C1 segment of cervical spinal cord (tissue), 14 donors: ENCODE measurements at places on chromosomes 4 and X.

DNA sequence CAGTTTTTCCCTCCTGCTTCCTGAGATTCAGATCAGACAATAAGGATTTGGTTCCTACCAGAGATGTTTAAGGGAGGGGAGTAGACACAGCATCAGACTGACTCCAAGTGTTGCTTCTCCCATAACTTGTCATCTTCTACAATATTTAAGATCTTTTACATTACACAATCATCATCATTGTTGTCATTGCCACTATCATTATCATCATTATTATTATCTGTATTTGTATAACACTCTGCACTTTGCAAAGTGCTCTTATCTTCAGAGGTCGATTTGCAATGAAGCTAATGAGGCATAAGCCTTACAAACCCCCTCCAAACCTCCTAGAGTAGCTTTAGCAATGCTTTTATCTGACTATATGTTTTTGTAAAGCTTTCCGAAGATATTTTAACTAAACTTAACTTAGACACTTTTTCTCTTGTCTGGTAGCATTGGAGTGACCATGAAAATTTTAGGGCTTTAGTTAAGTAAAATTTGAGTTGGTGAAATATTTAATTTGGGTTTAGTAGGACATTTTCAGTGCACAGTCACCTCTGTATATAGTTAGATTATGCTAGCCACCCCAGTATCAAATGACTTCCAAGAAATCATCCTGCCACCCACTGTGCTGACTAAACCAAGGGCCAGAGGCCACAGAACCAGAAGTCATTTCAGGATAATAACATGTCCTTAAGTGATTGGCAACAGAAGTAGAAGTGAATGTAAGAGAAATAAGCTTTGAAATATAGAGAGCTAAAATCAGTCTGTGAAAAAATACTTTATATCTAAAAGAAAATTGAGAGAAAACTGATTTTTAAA, 124.2 kb upstream of the NRK start:
- no peak for DNase-seq

DNA sequence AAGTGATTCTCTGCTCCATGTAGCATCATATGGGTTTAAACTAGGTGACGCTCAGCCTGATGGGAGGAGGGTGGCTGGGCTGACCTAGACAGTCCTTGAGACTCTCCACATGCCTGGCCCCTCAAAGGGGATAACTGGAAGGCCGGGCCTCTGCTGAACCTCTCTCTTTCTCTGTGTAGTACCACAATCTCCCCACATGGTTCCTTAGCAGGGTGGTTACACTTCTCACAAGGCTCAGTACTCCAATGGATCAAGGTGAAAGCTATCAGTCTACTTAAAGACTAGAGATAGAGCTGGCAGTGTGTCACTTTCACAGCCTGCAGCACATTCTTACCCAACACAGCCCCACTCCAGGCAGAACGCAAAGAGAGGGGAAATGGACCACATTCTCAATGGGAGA, 80.4 kb downstream of the LDB2 start:
- no peak for DNase-seq

GRCh38 chrX:132692066-132692465, 203.2 kb upstream of the MBNL3 start:
- no peak for DNase-seq

DNA sequence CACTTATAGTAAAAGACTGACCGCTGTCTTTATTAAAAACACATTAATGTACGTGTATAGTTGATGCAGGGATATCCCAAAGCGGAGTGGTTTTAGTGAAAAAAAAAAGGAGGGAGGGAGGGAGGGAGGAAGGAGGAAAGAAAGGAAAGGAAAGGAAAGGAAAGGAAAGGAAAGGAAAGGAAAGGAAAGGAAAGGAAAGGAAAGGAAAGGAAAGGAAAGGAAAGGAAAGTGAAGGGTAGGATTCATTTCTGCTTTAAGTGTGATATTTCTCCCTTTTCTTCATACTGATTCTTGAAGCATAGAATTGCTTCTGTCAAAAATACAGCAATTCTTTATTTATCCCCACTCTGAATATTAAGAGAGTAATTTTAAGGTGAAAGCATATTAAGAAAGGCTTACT, 504.9 kb downstream of the PPP4R3C start:
- DNase-seq, result no peak

GRCh38 chr4:54165438-54165837, 63.7 kb upstream of the PDGFRA start:
- no peak for DNase-seq

GRCh38 chrX:43560247-43560946, 95.7 kb upstream of the MAOA start:
- no peak for DNase-seq

GRCh38 chr4:31422006-31422405, 701.8 kb downstream of the PCDH7 start:
- no peak for DNase-seq

GRCh38 chr4:83536362-83537272, 709 bp downstream of the GPAT3 start:
- DNase-seq, result no peak

DNA sequence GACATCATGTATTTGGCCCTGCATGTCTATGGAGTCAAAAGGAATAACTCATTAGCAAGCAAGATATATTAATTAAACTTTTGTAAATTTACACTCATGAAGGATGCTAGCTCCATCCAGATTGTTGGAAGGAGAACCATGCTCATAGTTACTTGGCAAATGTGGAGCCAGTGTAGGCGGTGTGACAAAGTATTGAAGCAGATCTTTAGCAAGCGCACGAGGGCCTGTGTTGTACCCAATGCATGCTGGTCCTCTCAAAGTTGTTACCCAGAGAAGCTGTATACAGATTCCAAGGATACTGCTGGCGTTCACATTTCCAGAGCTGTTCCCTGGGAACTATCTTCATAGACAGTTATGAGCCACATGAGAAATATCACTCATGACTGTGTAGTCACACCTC, 196.4 kb upstream of the MBNL3 start:
- no peak for DNase-seq

DNA sequence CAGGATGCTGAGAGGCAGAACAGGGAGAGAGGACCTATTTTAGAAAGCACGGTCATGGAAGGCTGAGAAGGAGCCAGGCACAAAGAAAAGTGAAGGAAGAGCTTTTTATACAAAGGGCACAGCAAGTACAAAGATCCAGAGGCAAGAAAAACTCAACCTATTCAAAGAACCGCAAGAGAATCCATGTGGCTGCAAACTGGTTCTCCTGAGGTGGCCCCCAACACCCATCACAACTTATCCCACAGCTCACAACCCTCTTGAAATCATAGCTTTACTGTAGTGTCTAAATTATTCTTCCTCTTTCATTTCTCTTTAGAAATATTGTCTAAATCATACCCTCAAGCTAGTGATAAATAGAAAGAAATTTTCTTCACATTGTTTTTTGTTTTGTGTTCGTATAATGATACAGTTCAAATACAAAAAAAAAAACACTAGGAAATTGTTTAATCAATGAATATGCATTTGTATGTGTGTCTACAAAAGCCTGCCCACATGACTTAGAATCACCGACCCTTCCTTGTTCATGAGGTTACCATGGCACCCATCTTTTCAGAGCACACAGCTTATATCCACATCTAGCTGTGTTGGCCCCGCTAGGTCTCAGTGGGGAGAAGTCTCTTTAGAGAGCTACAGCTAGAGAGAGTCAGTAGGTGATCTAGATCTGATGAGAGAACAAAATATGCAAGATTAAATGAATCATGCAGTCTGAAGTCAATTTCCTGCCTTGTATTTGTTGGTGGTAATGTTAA, 126.9 kb upstream of the DCLK2 start:
- no peak for DNase-seq

GRCh38 chr4:78355306-78355705, 196.3 kb upstream of the ANXA3 start:
- no peak for DNase-seq

DNA sequence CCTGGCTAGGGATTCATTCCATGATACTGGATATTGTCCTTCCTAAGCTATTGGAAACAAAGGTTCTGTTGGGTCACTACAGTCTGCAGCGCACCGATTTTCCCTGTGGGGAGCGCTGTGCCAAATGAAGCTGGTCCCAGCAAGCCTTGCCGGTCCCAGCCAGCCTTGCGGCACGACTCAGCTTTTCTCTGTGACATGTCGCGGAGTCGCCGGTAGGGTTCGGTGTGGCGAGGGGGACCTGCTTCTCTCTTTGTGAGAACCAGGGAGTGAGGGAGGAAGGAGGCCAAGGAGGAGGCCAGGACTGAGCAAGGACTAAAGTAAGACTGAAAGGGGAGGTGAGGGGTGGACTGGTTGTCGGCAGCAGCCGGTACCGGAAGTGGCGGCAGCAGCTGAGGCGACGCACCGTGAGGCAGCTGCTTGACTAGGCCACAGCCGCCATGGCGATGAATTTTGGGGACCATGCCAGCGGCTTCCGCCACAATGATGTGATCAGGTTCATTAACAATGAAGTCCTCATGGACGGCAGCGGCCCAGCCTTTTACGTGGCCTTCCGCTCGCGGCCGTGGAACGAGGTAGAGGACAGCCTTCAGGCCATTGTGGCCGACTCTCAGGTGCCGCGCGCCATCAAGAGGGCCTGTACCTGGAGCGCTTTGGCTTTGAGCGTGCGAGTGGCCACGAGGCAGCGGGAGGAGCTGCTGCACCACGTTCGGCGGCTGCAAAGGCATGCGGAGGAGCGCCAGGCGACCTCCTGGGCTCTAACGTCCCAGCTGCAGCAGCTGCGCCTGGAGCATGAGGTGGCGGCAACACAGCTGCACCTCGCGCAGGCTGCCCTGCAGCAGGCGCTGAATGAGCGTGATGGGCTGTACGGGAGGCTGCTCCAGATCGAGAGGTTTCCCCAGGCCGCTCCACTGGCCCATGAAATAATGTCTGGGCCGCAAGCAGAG, at the start of gene TEX13D:
Gene TEX13D, plus strand, starts transcription at position 180 of the 944 bp plus-strand sequence. Its CDS starts 258 bp downstream, at position 438.
- no peak for DNase-seq

DNA sequence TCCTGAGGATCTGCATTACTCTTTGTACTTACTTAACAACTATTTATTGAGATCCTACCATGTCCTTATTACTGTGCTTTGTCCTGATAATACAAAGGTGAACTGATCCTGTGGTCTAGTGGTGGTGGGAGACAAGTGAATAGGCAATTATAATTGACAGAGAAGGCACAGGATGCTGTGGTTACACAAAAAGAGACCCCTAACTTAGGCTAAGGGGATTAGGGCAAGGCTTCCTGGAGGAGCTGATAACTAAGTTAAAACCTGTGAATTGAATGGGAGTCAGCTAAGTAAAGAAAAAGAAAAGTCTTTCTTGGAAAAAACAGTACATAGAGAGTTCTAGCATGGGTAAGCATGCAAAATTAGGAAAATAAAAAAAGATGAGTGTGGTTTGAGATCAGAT, 164.4 kb downstream of the LARP7 start:
- no peak for DNase-seq

DNA sequence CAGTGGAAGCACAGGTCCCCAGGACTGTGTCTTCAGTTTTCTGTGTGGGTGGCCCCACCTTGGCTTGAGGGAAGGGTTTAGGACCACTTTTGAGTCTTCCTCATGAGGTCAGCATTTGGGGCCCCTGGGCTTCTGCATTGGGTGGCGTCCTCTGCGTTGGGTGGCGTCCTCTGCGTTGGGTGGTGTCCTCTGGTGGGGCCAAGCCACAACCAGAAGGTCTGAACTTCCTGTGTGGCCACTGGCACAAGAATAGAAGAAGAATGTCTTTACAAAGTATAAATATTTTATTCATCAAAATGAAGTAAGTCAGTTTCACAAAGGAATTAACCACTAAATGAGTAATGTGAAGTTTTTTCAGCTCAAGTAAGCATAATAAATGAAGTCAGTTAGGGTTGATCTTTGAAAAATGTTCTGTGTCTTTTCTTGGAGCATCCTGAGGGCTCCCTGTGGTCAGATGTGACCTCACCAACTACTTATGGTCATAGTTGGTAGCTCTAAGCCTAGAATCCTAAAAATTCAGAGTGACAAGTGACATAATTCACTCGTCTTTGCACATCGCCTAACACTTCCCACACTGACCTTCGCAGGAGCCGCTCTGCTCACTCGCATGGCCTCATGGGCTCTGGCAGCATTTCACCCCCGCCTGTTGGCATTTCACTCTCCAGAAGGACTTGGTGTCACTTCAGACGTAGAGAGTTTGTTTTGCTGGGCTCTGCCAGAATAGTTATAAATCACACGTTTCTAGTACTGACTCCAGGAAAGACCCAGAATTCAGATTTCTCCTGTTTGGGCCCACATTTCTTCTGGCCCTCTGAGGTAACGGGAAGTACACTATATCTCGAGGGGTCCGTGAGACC, 39.0 kb upstream of the HGFAC start:
- DNase-seq, result no peak

GRCh38 chrX:154602766-154603437, 16.2 kb downstream of the CTAG1B start:
- DNase-seq, result no peak

- DNase-seq, result no peak
These were observed 618.2 kb upstream of the PCDH10 start for GRCh38 chr4:132530861-132531260.

- DNase-seq, result no peak
These were observed 26.7 kb upstream of the PLAC1 start for GRCh38 chrX:134684956-134685355.
